ENCODE measurements at places on chromosomes 2 and 18.
A peak's percentile ranks its signal among the peaks of the same experiment; 100 is the strongest.

GRCh38 chr2:11121099-11121822 is 34.0 kb upstream of the SLC66A3 start:
- peak; percentile 43 for DNase-seq

DNA sequence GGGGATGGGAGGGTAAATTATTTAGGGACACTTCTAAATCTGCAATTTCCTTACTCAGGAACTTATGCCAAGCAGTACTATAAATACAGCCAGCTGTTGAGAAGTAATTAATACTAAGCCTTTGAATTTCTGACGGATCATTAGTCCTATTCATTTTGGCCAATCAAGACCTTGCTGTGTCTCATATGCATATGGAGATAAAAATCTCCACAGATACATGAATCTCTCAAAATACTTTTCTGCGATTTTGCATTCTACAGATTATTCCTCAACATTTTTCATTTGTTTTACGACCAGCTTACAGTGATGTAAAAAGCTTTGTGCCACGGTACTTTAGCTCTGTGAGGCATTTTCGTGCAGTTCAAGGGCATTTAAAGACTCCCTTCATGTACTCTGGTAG is 16.7 kb downstream of the LANCL1 start:
- DNase-seq, result no peak

GRCh38 chr18:6207116-6207515 is 207.6 kb downstream of the L3MBTL4 start:
- DNase-seq, result no peak

- no peak for DNase-seq
Observed at GRCh38 chr2:230226051-230226551, 565 bp downstream of the SP140 start.

GRCh38 chr2:120933693-120934573 is 198.3 kb downstream of the GLI2 start:
- DNase-seq, result no peak

GRCh38 chr2:37858400-37858711 is 66.7 kb upstream of the RMDN2 start:
- peak; percentile 93 for DNase-seq

DNA sequence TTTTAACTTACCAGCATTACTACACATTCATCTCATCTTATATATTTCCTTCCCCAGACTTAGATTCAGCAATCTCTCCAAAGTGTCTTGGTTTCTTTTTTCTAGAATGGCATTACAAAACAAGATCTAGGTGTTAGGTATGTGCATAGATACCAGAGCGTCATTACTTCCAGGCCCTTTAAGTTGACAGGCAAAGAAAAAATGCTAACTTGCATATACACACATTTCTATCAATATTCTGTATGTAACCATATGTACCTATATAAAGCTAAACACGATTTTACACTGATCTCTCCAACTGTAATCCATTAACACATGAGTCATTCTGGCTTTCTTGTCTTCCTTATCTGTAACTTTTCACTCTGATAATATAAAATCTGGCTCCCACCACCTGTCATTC is 503.8 kb upstream of the NRXN1 start:
- no peak for DNase-seq

Data from fibroblast of skin of right biceps (primary cell).